ENCODE measurements at places on chromosomes 7 and 10.

- DNase-seq: no peak
Measured at GRCh38 chr7:131482800-131483199, 73.6 kb downstream of the PODXL start.

- no peak for DNase-seq
Measured at GRCh38 chr10:93006435-93007039, 54.1 kb upstream of the CYP26C1 start.

GRCh38 chr10:21530168-21530567 is 3.9 kb upstream of the MLLT10 start:
- no peak for DNase-seq

- DNase-seq: no peak
Measured at GRCh38 chr10:79433324-79434222, 11.9 kb downstream of the ZCCHC24 start.

- DNase-seq: no peak
Measured at GRCh38 chr10:6617309-6618076, 37.4 kb upstream of the PRKCQ start.

DNA sequence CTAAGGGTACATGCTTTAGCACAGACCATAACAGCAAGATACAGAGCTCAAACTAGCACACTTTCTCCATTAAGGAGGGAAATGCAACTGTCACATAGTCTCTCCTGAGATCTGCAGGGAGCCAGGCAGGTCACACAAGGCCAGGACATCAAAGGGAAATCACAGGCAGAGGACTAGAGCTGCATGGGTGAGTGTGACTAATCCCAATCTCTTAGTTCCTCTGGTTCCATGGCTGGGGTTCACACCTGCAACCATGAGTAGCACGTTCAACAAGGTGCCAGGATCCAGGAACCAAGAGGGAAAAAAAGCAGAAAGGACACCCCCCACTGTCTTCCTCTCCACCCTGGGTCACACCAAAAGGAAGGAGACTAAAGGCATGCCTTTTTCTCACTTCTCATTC is 296.5 kb upstream of the STEAP1 start:
- no peak for DNase-seq

- no peak for DNase-seq
Measured at GRCh38 chr7:101620991-101621390, 8.1 kb downstream of the MYL10 start.

DNA sequence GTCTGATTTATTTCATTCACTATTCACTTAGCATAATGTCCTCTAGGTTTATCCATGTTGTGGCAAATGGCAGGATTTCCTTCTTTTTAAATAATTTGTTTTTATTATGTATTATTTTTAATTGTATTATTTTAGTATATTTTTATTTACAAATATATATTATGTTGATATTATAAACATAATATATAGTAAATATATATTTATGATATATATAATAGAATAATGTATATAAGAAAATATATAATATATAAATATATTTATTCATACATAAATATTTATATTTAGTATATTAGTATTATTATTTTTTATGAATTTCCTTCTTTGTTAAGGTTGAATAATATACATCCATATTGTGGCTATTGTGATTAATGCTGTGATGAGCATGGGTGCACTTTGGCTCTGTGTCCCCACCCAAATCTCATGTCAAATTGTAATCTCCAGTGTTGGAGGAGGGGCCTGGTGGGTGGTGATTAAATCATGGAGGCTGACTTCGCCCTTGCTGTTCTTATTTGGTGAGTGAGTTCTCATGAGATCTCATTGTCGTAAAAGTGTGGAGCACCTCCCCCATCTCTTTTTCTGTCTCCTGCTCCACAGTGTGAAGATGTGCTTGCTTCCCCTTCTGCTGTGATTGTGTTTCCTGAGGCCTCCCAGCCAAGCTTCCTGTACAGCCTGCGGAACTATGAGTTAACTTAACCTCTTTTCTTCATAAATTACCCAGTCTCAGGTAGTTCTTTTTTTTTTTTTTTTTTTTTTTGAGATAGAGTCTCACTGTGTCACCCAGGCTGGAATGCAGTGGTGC is 52.3 kb upstream of the CYP2C18 start:
- no peak for DNase-seq

DNA sequence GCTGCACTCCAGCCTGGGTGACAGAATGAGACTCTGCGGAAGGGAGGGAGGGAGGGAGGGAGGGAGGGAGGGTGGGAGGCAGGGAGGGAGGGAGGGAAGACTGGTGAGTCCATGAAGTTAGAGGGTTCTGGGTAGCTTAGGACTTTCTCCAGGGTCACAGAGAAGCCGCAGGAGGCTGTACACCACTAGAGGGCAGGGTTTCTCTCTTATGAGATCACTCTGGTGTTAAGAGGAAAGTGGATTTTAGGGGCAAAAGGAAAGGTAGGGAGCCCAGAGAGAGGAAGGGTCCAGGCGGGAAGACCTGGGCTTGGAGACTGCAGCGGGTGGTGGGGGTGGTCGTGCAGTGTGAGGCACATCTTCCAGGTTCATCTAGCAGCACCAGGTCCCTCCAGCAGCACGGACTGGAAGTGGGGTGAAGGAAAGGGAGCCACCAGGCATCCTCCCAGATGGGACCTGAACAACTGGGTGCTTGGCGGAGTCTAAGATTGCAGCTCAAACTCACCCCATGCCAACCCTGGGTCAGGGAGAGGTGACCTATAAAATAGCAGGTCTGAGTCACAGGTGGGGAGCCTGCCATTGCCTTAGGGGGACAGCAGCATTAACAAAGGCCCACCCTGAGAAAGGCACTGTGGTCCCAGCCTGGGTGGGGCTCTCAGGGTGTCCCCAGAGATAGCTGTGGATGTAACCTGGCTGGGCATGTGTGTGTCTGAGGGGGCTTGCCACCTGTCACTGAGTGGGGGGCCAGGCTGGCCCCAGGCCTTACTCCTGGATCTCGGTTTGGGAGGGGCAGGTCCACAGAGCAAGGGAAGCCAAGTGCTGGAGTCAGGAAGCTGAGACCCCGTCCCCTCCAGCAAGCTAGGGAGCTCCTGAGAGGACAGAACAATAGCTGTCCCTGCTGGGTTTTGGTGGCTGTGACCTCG is 48.5 kb upstream of the SLC29A3 start:
- peak; percentile 36 for DNase-seq

DNA sequence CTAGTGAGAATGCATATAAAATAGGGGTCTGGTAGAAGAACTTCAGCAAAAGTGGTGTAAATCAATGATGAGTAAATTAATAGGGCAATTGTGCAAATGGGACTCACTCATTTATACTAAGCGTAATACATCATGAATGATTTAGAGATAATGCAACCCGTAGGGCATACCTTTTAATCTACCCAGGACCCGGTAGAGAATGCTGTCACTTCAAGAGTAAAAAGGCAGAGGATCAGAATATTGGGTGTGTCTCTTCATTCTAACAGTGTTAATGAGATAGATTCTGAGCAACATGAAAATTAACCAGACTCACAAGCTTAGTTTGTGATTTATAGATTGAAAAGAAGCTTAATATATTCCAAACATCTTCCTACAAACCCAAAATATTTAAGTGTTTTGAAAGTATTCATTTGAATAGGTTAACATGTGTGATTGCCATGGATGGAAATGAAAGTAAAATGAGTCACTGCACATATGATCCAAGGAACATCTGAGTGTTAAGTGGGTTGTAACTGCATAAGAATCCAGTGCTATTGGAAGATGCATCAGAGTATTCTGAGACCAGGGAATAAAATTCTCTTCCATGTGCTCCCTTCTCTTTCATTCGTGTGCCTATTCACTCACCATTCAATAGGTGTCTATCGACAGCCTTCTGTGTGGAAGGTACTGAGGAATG is 690.6 kb downstream of the AUTS2 start:
- no peak for DNase-seq

DNA sequence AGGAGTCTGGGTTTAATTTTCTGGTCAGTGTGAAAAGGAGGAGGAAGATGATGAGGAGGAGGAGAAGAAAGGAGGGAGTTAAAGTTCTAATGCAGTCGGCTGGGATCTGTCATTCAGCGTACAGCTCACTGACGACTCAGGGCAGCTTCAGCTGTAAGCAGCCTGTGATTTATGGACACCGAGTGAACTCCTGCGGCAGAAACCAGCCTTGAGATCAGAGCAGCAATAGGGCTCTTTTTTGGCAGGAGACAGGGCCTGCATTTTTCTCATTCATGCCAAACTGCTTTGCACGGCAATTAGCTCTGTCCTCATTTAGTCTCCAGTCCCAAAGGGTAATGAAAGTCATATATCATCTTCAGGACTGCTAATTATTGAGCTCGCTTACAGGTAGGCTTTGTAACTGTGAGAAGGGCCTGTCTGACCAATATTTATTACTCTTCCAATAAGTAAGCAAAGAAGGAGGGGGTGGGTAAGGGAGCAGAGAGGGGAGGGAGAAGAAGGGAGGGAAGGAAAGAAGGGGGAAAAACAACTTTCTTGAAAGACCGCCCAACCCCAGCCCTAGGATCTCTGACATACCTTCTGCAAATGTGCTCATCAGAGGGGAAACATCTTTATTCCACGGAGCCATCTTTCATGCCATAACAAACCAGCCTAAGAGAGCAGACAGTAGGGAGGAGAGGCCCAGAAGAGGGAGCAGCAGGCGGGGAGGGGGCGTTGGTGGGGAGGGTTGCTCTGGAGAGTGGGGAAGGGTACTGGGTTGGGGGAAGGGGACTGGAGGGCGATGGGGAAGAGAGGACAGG is 48.1 kb upstream of the COMTD1 start:
- DNase-seq: no peak

- no peak for DNase-seq
Measured at GRCh38 chr7:31758755-31759154, 71.7 kb downstream of the PPP1R17 start.

- no peak for DNase-seq
Measured at GRCh38 chr7:50663396-50664102, 98.3 kb upstream of the DDC start.

DNA sequence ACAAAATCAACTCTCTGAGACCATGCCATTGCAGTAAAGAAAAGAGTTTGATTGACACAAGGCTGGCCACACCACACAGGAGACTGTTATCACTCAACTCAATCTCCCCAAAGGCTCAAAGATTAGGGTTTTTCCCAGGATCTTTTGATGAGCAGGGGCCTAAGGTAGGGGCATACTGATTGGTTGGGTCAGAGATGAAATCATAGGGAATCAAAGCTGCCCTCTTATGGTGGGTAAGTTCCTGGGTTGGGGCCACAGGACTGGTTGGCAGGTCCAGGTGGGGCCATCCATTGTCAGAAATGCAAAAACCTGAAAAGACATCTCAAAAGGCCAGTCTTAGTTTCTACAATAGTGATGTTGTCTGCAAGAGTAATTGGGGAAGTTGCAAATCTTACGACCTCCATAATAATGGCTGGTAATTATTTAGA is 91.6 kb downstream of the AKR1D1 start:
- DNase-seq: no peak

DNA sequence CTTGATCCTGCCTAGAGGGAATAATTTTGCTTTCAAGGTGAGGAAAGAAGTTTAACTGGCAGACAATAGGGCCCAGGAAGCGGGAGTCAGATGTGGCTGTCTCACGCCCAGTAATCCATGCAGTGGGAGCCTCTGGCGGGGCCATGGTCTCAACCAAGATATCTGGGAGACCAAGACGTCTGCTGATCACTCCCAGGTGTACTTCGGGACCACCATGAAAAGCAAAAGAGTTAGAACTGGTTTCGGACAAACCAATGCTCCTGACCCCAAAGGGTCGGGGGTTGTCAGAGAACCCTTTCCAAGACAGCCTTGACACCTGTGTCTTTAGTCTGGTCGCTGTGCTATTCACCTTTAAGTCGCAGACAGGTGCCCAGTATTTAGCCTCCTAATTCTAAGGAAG is 256.9 kb upstream of the MBL2 start:
- DNase-seq: no peak

DNA sequence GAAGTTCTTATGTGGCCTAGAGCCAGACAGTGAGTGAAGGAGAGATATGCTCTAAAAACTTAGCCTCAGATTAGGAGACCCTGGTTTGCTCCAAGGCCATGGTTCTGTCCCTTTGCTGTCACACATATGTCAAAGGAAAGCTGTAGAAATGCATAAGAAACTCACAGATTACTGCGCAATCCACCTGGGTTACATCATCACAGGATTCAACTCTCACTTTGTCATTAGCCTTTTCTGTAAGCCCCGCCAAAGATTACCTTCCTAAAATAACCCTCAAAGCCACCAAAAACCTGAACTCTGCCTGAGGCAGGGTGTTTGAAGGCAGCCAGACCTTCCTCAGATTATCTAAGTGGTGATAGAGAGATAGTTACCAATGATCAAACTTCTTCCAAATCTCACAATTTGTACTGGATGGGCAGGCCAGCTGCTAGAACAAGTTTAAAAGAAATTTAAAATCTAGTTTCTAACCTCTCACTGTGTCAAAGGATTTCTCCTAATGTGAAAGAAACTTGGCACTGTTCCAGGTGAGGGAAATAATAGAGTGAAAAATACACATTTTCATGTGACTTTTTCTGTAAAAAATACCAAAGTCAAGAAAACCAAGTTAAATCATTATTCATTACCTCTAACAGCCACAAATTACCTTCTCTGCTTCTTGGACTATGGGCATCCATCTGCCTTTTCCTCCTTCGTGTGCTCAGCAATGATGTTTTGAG is 567.2 kb downstream of the SUGCT start:
- no peak for DNase-seq

- no peak for DNase-seq
Measured at GRCh38 chr10:86868353-86868752, 89.1 kb downstream of the MMRN2 start.

DNA sequence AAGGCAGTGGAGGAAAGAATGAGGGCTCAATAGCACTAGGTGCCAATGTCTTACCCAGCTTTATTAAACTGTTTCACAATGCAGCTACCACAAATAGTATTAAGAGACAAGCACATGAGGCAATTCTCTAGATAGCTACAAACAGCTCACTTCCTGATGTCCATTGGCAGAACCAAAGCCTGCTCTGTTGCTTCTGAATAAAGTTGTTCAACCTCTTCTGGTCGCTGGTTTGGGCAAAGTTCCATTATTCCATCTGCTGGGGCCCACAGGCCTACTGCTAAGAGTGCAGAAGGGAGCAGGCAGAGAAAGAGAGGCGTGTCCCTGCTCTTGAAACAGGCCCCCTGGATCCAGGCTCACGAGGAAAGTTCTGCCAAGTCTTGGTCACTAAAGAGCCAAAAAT is 173.9 kb downstream of the ZNF438 start:
- DNase-seq: no peak

DNA sequence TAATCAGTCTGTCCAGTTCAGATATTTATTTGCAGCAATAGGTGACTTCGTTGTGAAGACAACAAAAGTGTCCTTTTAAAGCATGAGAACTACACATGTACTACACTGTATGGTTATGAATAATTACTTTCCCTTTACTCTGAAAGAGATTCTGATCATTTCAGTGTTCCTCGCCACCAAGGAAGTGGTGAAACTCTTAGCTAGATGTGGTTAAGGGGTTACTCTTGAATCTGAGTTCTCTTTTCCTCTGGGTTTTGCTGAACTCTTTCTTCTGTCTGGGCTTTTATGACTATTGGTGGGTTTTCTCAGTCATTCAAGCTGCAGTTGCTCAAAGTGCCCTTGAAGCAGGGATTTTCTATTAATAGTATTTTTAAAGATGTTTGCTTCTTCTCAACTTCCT is 127.9 kb upstream of the SEM1 start:
- no peak for DNase-seq

Data from activated CD4-positive, alpha-beta T cell treated with anti-CD3 and anti-CD28 coated beads, Interleukin-2, amount 50 U/mL, for 48 hours (primary cell).